ENCODE measurements at places on chromosomes 6 and 20.

DNA sequence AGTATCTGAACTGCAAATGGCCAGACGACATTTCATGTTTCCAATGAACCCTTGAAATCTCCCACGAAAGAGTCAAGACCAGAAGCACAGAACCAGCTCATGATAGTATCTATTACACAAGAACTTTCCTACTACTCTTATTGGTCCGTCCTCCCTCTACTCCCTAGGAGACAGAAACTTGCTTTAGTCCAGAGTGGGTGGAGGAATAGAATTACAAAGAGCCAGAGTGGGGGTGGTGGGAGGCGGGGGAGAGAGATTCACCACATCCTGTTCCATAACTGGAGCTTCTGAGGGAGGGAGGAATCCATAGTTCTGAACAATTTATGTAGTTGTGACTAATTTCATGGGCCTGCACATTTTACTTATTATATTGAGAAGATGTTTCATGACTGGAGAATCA, 18.5 kb upstream of the WFDC10A start:
- DNase-seq: peak; percentile 33

- DNase-seq: no peak
These were observed 92.4 kb upstream of the B3GAT2 start for GRCh38 chr6:71049198-71049770.

DNA sequence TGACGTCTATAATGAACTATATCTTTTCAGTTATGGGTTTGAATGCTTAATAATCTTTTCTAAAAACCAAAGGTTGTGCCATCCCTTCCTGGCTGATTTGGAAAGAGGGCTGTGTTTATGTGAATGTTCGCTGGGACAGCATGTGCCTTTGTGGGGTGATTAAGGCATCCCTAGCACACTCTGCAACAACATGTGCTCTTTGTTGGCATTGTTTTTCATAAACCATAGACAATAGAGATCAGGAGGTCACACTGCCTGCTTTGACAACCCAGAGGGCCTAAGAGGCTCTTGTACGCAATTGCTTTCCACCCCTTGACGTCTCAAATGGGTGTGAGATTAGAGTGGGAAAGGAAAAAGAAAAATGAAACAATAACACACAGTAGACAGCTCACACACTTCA, 116.0 kb downstream of the LRRC1 start:
- DNase-seq: no peak

DNA sequence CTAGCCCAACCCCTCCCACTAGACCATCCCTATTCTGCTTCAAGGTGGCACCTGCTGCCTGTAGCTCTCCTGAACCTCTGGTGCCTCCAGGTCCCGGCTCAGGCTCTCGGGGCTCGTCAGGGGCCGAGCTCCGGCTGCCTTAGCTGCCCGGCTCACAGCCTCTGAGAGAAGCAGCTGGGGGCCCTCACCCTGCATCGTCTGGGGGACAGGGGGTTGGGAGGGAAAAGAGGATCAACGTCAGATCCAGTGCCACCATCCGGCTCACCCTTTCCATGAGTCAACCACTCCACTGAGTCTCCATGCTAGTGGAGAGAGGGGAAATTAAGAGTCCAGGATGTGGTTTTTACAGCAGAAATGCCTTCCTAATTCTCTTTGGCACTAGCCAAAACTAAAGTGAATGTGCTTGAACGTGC, 13.0 kb downstream of the BAG6 start:
- peak; percentile 88 for DNase-seq

GRCh38 chr20:34179637-34180360, 61.4 kb upstream of the ASIP start:
- DNase-seq: peak; percentile 8

DNA sequence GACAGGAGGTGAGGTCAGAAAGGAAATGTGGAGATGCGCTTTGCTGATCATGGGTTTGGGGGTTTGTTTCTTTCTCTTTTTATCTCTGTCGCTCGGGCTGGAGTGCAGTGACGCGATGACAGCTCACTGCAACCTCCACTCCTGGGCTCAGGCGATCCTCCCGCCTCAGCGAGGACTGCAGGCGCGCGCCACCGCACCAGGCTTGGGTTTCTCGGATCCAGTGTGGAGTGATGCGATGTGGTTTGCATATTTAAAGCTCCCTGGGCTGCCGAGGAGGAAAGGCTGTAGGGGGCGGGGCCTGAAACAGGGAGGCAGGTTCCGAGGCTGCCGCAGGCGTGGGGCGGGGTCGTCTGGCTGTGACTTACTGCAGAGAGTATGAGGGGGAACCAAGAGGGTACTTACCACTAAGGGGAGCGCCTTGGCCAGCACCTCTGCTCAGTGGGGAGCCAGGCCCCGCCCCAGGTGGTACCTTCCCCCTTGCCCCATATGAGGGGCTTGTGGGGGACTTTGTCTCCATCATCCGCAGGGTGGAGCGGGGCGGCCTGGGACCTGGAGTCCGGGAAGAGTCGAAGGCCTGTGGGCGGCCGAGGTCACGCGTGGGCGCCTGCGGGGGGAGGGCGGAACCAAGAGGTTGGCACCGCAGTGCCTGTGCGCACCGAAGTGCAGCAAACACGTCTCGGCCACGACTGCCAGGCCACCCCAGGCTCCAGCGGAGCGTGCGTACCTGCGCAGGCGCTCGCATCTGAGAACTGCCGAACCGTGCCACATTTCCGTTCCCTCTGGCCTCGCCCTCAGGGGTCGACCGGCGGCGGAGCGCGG, 12.7 kb upstream of the BAK1 start:
- no peak for DNase-seq

- no peak for DNase-seq
These were observed 99.2 kb downstream of the MYLK4 start for GRCh38 chr6:2651536-2651935.

- no peak for DNase-seq
These were observed 11.9 kb downstream of the CD40 start for GRCh38 chr20:46129955-46130481.

GRCh38 chr6:158686311-158686710, 36.5 kb downstream of the SYTL3 start:
- no peak for DNase-seq

DNA sequence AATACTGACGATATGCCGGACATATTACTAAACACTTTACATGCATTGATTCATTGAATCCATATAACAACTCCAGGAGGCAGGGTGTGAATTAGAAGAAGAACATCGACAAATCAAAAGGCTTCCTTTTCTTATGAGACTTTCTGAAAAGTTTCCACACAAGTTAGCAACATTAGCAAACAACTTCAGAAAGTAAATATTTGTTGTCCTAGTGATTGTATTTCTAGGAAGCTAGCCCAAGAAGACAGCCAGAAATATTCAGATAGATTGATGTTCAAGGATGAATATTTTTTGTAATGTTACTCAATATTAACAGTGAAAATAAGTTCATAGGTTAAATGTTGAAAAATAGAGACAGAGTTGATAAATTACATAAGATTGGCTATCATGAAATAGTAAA, 120.6 kb downstream of the GFRAL start:
- DNase-seq: no peak

- no peak for DNase-seq
These were observed 137.1 kb downstream of the BMP7 start for GRCh38 chr20:57129303-57129702.

DNA sequence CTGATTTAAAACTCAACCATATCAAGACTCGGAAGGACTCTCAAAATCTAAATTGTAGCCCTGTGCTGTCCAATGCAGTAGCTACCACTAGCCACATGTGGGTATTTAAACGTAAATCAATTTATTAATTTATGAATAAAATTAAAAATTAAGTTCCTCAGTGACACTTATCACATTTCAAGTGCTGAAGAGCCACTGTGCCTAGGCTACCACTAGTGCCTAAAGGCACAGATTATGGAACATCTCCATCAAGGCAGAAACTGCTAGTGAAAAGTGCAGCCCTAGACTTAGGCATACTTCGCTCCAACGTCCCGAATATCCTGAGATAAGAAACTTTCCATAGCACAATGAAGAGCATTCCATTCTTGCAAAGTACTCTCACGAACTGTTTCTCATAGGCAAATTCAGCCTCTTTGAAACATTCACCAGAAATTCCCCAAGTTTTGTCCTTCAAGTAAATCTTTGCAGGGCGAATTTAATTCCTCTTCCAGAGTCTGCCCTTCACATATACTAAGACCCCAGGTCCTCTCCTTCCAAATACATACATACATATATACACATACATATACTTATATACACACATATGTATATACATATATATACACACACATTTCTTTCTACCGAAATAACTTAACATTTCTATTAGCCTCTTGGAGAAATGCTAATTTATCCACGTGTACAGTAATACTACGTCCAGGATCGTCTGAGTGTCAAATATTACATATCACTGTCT, 1.3 kb downstream of the SUPT3H start:
- no peak for DNase-seq

- no peak for DNase-seq
These were observed 3.4 kb upstream of the NOL7 start for GRCh38 chr6:13611715-13612114.

DNA sequence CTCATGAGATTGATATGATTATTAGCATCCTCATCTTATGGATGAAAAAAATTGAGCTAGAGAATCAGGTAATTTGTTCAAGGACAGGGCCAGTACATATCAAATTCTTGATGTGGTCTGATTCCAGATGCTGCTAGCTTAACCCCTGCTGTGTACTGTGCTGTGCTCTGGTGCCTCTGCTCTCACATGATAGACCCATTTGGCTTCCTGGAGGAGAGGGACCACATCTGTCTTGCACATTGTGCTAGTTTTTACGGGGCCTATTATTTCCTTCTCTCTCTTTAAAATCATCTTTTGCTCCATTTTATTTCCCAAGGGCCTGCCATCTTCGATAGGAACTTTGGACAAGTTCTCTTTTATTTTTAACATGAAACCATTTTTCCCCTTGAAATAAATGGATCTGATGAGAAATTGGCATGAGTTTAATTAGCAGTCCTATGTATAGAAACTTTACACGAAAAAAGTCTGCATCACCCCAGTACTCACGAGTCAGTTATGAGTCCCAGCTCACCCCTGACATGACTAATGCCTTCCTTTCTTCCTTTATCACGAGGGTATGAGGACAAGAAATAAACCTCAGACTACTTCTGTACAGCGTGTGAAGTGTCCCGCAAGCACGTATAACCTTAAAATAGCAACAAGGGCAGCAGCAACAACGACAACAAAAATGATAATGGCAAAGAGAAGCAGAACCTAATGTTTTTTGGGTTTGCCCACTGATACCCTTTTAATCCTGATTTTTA, 26.5 kb downstream of the CD109 start:
- DNase-seq: peak; percentile 82
